Pericardium fibroblast (primary cell): ENCODE measurements at places on chromosomes 1 and 21. TPM values are rescaled to one million over a fixed set of nuclear protein-coding genes. Genes with fewer than 3 reads are reported as not detected.

Gene KISS1
- not detected in 2 replicates for total RNA-seq

Gene KLF18
- not detected in 2 replicates for total RNA-seq

Gene LAD1
- 8.6 TPM in 1 of 2 replicates, not detected in the other for total RNA-seq

Gene ILDR2
- 0.09 TPM in 1 of 2 replicates, not detected in the other for total RNA-seq

Gene H6PD
- 37.2 and 69.9 TPM in 2 replicates for total RNA-seq

Gene TENT5C
- 0.17 and 0.58 TPM in 2 replicates for total RNA-seq

Gene DCDC2B
- not detected in 2 replicates for total RNA-seq

Gene RHOU
- total RNA-seq = 11.8 and 12.4 TPM in 2 replicates

Gene IL23R
- total RNA-seq = not detected in 2 replicates

Gene EXO1
- 0.58 and 2.1 TPM in 2 replicates for total RNA-seq

Gene S1PR1
- 3.5 and 4.9 TPM in 2 replicates for total RNA-seq

Gene PRDM15
- total RNA-seq = 2.5 and 4.0 TPM in 2 replicates

Gene WASF2
- total RNA-seq = 32.1 and 38.0 TPM in 2 replicates

Gene IL19
- total RNA-seq = not detected in 2 replicates
